ENCODE measurements at places on chromosomes 6 and 20.

DNA sequence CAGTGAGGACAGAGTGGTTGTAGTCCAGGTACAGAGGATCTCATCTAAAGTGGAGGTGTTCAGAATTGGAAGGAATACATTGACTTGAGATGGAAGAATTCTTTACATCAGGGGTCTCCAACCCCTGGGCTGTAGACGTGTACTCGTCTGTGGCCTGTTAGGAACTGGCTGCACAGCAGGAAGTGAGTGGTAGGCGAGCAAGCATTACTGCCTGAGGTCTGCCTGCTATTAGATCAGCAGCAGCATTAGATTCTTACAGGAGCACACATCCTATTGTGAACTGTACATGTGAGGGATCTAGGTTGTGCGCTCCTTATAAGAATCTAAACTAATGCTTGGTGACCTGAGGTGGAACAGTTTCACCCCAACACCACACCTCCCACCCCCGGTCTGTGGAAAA lies 121.1 kb downstream of the CDKAL1 start:
- no peak for DNase-seq

DNA sequence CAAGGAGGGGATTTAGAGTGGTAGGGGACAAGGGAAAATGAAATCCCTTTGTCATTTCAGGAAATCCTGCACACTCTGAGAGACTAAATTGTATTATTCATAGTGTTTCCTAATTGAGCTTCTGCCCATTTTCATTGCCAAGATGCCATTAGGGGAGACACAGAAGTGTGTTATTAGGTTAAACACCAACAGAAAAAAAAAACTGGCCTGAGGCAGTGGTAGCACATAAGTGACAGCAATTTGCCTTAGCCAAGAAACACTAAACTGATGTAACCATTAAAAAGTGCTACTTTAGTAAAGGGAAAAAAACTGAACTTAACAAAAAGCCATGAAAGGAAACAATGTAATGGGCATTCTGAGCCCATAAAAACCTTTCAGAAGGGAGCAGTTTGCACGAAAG lies 270.5 kb upstream of the PLN start:
- DNase-seq, result no peak

GRCh38 chr6:34082348-34082747 lies 63.5 kb downstream of the GRM4 start:
- DNase-seq, result no peak

- no peak for DNase-seq
These were observed 402.1 kb downstream of the EPHA7 start for GRCh38 chr6:93017213-93017612.

DNA sequence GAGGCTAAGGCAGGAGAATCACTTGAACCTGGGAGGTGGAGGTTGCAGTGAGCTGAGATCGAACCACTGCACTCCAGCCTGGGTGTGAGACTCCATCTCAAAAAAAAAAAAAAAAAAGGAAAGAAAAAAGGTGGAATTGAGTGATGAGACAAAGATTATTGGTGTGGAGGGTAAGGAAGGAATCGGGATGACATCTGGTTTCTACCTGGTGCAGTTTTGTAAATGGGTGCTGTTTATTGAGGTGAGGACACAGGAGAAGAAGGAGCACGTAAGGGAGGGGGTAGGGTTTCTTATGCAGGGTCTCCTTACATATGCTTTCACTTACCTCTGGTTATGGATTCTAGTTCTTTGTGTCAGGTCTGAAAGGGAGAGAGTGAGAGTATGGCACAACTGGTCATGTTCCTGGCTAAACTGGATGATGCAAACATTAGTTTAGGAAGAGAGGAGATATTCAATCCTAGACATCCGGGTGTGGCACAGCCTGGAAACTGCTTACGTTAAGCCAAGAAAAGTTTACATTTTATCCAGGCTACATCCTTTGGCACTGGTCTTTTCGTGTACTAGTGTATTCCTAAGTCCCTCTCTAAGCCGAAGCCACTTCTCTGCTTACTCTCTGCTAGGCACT lies 5.4 kb downstream of the RALY start:
- DNase-seq, result no peak

DNA sequence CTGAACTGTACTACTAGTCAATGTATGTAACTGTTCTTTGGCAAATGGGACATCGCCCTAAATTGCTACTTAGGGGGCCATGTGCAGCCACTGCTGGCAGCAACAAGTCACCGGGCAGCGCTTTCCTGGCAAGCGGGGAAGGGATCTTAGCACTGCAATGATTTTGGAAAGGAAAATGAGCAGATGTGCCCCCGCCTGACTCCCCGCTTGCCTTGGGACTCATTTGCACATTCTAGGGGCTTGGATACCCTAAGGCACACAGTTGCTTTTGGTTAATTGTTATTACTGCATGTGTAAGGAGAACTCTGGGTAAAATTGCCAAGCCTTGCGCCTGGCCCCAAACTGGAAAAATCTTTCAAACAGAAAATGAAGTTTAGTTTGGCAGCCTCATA lies 32.2 kb downstream of the CD83 start:
- DNase-seq, result no peak
